ENCODE measurements at places on chromosomes 3 and 15.

DNA sequence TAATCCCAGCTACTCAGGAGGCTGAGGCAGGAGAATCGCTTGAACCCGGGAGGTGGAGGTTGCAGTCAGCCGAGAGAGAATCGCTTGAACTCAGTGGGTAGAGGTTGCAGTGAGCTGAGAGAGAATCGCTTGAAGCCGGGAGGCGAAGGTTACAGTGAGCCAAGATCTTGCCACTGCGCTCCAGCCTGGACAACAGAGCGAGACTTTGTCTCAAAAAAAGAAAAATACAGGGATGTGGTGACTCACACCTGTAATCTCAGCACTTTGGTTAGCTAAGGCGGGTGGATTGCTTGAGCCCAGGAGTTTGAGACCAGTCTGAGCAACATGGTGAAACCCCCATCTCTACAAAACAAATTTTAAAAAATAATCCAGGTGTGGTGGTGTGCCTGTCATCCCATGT is 26.8 kb downstream of the UBE2E1 start:
- DNase-seq: no peak

- DNase-seq: no peak
Observed at GRCh38 chr15:77580996-77581682, 51.6 kb downstream of the LINGO1 start.

DNA sequence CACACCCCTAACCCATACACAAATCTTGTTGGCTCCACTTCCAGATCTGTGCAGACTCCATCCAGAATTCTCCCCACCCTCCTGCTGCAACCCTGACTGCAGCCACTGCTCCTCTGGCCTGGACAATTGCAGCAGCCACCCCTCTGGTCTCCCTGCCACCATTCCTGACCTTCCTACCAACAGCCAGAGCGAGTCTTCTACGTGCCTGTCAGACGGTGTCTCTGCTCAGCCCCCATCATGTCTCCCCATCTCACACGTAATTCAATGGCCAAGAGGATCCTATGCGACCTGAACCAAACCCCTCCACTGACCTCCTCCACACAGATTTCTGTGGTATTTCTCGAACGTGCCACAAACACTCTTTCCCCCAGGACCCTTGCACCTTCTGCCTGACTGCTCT is 103.3 kb downstream of the TPRA1 start:
- no peak for DNase-seq

GRCh38 chr3:40044487-40044886 is 235.1 kb downstream of the MYRIP start:
- DNase-seq: peak; percentile 97

- DNase-seq: no peak
Observed at GRCh38 chr3:172647080-172647479, 63.8 kb downstream of the NCEH1 start.

DNA sequence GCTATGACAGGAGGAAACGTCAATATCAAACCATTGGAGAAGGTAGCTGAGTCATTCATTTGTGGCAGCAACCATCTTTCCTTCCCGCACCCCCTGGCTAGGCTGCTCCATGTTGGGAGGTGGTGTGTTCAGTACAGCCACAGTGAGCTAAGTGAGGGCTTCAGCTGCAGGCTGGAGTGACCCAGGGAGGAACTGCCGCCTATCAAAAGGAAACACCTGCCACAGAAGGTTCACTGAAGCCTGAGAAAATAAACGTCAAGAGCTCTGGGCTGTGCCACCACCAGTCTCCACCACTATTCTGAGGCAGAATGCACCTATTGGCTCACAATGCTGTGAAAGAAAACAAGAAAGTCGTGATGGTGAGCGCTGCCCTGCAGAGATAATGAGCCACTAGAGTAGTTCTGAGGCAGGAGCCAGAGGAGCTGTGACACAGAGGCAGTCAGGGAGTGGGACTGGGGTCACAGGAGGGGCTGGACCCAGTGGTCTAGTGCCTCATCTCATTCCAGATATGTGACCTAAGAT is 34.8 kb upstream of the CD47 start:
- DNase-seq: no peak

GRCh38 chr3:43418601-43419272 is 132.4 kb downstream of the SNRK start:
- no peak for DNase-seq

- no peak for DNase-seq
Observed at GRCh38 chr15:38859574-38859973, 295.0 kb upstream of the RASGRP1 start.

GRCh38 chr3:104612218-104612617 is 754.5 kb upstream of the ALCAM start:
- no peak for DNase-seq

DNA sequence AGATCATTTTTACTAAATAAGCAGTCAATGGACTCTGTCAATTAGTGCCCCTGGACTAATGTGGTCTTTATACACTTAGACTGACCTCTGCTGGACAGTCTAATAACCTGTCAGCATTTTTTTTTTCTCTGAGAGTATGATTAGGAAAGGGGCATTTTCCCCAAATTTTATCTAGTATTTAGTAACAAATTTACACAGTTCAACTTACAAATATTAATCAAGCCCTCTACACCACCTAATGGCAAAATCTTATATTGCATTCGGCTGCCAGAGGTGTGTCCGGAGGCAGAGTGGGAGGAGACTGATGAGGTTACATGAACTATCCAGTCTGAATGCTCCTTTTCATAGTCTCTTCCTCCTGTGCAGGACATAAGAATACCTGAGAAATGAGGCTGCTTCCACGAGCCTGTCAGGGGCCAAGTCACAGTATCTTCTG is 36.0 kb upstream of the COLQ start:
- peak; percentile 53 for DNase-seq

DNA sequence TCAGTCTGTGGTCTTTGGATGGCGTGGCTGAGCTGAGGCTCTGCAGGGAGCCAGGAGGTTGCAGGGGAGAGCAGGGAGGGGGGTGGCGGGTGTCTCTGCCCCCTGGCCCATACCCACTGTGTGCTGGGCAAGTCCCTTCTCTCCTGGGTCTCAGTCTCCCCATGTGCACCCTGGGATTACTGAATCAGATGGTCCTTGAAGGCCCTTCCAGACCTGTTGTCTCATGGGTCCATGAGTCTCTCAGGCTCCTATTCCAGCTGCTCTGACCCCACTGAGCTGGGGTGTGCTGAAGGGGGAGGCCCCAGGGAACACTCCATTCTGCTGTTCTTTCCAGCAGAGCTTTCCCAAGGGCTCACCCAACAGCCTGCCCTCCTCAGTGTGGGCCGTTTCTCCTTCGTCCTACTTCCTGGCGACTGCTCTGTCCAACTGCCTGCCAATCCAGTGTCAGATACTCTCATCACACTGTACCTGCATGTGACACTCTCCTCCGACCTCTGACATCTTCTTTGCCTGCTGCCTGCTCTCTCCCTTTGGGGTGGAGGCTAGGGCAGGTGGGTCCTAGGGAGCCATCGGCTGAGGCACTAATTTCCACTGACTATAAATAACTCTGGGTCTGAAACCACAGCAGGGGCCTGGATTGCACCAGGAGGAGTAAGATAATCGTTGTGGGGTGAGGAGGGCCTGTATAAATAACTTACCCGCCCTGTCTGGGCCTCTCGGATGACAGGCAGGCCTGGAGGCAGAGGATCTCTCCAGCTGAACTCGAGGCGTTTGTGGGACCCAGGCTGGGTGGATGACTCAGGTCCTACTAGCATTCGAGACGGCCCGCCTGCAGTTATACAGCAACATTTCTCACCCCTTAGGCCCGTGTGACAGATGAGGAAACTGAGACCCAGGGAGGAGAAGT is 67.1 kb downstream of the ATP2B2 start:
- DNase-seq: no peak

- DNase-seq: no peak
Observed at GRCh38 chr3:119170821-119171220, 2.6 kb upstream of the UPK1B start.

DNA sequence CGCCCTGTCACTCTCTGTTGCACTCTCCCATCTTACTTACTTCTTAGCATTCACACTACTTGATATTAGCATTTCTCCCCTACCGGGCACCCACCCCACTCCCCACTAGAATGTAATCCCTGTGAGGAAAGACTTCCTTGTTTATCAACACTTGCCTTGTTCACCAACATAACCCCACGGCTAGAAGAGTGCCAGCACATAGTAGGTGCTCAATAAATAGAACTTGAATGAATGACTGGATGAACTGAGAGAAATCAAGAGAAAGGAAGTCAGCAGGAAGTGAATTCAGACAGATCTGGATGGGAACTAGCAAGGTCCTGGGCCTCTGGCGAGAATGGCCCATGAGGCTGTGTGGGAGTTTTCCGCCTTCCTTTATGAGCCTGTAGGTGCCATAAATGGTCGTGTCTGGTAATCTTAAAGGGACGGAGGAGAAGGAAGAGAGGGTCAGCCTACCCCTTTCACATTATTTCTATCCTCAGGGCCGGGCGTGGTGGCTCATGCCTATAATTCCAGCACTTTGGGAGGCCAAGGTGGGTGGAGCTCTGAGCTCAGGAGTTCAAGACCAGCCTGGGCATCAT is 42.4 kb upstream of the HERC1 start:
- no peak for DNase-seq

DNA sequence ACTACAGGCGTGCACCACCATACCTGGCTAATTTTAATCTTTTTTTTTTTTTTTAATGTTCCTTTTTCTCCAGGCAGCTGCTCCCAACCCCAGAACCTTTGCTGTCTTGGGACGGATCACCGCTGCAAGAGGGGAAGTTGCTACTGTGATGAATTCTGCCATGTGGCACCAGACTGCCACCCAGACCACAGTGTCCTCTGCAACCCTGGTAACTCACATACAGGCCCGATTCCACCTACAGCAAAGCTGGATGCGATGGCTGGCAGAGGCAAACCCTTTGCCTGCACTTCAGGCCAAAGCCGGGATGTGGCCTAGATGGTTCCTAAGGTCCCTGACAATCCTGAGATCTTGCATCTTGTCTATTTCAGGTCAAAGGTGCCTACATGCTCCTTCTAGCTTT is 12.7 kb upstream of the MUC20 start:
- DNase-seq: no peak

DNA sequence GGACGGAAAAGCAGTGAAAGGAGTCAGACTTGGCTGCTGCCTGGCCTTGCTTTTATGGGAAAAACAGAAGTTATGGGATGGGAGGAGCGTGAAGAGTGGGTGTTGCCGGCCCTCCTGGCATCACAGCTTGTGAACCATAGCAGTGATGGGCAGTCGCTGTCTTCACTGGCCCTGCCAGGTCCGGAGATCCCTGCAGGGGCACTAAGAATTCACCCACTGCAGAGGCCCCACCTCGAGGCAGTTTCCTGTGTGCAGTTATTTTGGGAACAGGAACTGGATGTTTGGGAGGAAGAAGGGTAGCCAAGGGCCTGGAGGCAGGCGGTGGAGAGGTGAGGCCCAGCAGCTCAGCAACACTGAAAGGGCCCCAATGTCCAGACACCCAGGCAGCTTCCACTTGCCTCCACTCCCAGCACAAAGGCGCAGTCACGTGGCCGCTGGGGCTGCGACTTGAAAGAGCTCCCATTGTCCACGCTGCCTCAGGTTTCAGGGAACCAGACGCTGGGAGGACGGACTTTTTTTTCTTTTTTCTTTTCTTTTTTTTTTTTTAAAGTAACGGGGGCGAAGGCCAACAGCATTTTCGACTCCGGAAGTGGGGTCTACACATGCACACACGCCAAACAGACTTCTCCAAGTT is 255.6 kb downstream of the ZNF621 start:
- no peak for DNase-seq

DNA sequence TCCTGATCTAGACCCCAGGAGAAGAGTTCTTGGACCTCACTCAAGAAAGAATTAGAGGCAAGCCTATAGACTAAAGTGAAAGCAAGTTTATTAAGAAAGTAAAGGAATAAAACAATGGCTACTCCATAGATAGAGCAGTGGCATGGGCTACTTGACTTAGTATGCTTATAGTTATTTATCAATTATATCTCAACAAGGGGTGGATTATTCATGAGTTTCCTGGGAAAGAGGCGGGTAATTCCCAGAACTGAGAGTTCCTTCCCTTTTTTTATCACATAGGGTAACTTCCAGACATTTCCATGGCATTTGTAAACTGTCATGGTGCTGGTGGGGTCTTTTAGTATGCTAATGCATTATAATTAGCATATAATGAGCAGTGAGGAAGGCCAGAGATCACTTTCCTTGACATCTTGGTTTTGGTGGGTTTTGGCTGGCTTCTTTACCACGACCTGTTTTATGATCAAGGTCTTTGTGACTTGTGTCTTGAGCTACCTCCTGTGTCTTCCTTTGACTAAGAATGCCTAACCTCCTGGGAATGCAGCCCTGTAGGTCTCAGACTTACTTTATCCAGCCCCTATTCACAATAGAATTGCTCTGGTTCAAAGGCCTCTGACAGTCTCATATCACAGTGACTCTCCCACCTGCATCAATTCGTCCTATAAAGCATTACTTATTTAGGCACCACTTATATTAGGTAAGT is 35.3 kb upstream of the PLSCR2 start:
- no peak for DNase-seq

DNA sequence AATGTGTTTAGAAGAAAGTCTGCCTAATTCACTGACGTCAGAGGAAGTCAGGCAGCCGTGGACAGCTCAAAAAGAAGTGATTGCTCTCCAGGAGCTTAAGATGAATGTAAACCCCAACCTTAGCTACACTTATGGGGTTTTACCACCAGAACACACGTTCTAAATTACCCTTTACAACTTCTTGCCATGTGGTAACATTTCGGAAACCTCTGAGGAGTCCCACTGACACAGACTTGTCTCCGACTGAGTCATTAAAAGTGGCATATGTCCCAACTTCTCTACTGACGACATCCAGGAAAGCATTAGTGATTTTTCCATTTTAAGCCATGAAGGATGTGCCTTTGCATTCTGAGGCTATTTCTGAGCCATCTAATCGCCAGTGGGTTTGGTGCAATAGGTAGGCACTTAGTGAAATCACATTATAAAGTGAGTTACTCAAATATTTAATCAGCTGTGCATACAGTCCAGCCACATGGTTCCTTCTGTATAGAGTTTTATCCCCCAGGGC is 32.4 kb downstream of the C2CD4A start:
- DNase-seq: peak; percentile 66

GRCh38 chr15:90016721-90017120 is 15.6 kb downstream of the ZNF710 start:
- DNase-seq: no peak

GRCh38 chr3:153456833-153457545 is 295.0 kb downstream of the RAP2B start:
- no peak for DNase-seq

DNA sequence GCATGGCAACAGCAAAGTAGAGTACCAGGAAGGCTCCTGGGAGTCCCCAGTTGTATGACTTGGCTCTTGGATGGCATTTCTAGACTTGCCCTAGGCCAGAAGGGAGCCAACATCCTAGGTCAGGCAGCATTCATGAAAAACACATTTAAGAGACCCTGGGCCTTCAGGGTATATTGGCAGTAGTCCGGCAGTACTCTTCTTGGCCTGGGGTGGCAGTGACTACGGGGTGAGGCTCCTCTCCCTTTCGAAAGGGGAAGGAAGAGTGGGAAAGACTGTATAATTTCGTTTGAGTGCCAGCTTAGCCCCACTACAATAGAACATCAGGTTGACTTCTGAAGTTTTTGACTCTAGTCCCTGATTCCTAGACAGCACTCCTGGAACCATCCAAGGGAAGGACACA is 136.4 kb downstream of the ZIC4 start:
- no peak for DNase-seq

DNA sequence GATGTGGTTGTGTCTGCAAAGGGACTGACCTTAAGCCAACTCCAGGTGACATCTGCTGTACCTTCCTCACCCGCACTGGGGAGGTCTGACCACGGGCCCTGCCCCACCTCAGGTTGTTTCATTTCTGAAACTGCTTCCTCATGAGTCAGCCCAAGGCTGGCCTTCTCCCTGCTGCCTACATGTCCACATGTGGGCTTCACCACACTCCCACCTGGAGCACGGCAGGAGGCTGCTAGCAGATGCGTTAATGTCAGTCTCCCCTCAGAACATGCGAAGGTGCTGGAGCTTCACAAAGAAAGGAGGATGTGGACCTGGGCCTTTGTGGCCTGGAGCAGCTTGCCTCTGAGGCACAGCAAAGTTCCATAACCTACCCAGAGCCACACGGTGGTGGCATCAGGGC is 69.4 kb upstream of the PLXNA1 start:
- DNase-seq: no peak

All from HS-5 (cell line).